ENCODE measurements at places on chromosomes 2 and 18. TPM values are rescaled to one million over a fixed set of nuclear protein-coding genes. Genes with fewer than 3 reads are reported as not detected.

KLHL30 gene
- total RNA-seq, result 0.04 TPM

ANTXR1 gene
- total RNA-seq, result 4.1 TPM

CFAP53 gene
- total RNA-seq, result 0.17 TPM

DSG2 gene
- total RNA-seq, result 25.5 TPM

AMER3 gene
- not detected for total RNA-seq

CTLA4 gene
- total RNA-seq, result not detected

CNGA3 gene
- total RNA-seq, result not detected

CXCR4 gene
- total RNA-seq, result 1.8 TPM

DNA sequence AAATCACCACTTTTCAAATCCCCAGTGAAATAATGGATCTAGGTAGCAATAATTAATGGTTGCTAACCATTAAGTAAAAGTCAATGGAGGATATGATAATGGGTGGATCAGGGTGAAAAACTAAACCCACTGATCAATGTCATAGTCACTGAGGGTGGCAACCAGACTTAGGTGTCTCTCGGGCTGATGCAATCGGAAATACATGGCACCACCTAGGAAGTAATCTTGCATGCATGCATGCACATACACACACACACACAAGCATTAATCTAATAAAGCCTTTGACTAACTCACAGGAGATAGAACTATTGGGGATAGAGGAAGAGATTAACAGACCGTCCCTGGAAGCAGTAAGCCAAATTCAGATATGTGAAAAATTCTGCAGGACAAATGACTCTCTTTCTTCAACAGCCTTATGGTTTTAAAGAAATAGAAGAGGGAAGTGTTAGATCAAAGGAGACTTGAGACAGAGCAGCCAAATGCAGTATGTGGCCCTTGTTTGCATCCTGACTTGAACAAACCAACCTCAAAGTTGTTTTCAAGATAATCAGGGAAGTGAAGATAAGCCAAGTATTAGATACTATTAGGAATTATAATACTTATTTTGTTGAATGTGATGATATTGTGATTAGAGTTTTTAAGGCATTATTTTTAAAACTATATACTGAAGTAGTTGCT, 186.0 kb upstream of the RMP24 start:
- DNase-seq, result no peak

DNA sequence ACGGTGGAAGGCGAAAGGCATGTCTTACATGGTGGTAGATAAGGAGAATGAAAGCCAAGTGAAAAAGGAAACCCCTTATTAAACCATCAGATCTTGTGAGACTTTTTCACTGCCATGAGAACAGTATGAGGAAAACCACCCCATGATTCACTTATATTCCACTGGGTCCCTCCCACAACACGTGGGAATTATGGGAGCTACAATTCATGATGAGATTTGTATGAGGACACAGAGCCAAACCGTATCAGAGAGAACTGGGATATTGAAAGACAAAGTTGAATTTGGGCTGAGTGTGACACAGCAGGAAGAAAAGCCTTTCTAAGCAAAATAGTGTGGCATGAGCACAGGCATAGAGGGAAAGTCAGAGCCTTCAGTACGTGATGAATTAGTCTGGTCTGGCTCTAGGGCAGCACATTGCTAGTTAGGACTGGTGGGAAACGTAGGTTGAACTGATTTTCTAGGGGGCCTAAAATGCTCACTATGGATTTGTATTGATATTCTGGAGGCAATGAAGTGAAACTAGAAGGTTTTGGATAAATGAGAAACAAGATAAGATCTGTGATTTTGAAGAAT, 84.8 kb upstream of the RND3 start:
- DNase-seq, result no peak

DNA sequence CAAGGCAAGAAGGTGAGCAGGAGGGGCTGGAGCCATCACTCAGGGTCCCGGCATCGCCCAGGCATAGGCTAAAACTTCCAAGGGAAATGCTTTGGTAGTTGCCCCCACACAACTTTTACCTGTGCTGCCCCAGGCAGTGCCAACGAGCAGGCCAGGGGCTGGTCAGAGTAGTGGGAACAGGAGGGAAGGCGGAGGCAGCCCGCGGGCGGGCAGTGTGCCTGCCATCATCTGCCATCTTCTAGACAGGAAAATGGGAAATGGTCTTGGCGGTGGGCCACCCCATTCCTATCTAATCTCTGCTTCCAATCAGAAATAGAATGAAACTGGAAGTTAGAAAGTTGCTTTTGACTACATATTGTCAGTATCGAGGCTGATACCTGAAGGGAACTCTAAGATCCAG, 26.0 kb upstream of the LYPD6B start:
- no peak for DNase-seq

- DNase-seq, result no peak
Observed at GRCh38 chr2:147231607-147232006, 613.2 kb upstream of the ACVR2A start.

DNA sequence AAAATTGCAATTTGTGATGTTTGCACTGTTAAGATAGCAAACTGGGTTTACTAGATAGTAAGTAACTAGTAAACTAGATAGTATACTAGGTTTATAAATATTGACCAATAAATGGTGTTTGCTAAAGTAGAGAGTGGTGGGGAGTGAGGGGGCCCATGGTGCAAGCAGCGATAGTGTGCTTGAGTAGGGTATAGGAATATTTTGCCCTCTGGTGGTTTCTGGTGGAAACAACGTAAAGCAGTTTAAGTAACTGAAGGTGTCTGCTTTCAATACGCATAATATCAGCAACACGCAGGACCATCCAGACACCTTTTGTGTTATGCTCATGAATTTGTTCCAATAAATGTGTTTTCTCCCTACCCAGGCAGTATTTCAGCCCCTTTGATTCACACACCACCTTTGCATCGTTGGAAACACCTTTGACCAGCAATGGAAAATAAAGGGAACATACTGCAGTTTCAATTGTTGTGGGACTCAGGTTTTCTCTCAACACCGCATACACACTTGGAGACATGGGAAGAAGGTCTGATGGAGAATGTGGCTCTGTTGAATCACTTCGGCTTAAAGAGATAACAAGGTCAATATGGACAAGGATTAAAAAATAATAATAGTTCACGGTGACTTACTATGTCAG, 16.7 kb upstream of the STAT1 start:
- DNase-seq, result no peak

GRCh38 chr2:168635065-168635577, 167.3 kb upstream of the NOSTRIN start:
- no peak for DNase-seq

DNA sequence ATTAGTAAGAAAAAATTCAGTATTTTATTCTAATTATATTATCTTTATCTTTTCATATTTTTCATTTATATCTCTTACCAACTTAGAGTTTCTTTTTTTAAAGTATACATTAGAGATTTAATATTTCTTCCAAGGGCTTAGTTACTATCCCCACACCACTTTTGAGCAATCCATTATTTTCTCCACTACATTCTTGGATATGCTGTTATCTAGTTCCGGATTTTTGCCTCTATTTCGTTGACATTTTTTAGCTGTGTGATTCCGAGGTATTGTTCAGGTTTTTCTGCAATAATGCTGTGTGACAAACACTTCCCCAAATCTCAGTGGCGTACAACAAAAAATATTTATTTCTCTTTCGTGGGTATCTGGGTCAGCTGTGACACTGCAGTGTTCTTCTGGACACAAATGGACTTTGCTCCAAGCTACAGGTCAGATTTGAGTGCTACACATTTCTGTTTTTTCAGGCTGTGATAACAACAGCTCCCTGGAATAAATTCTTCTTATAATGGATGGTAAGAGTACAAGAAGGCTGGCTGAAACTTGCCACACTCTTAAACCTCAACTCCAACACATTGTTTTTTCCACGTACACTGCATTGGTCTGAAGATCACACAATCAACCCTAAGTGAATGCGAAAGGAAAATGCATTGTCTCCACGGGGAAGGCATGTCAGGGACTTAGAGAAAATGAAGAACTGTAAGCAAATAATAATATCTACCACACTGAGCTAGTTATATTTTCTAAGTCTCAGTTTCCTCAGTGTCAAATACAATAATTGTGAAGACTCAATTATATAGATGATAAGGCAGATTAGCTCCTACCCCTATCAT, 50.9 kb upstream of the PSMD14 start:
- DNase-seq, result peak; percentile 58

DNA sequence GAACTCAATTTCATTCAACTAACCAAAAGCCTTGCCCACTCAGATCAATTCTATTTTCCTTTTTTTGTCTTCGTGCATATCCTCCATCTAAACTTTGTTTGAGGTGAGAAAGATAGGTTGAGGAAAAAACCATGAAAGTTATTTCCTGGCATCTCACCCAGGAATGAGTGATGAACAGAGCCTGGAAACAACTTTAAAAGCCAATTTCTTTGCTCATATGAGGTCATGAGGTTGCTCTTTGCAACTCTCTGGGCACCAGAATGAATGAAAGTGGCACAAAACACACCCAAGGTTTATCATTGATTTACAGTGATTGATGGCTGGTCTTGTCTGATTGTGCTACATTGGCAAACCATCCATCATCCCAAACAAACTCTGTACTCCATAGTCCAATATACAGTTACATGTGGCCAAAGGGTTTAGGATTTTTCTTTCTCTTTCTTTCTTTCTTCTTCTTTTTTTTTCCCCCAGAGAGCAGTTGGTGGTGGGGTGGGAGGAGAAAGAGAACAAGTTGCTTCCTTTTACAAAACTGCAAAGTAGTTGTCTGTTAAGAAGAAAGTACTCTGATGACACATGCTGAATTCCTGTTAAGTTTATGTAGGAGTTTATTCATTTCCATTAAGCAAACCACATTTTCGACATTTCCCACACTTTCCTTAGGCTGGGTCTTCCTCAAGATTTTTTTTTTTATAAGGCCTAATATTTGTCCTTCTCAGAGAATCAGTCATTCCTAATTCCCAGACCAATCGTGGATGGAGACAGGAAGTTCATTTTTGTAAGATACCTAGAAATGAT, 575.9 kb upstream of the ZEB2 start:
- no peak for DNase-seq

GRCh38 chr2:37692711-37693110, 21.3 kb upstream of the CDC42EP3 start:
- no peak for DNase-seq

- DNase-seq, result peak; percentile 42
Observed at GRCh38 chr2:241011751-241012510, 13.5 kb downstream of the SNED1 start.

DNA sequence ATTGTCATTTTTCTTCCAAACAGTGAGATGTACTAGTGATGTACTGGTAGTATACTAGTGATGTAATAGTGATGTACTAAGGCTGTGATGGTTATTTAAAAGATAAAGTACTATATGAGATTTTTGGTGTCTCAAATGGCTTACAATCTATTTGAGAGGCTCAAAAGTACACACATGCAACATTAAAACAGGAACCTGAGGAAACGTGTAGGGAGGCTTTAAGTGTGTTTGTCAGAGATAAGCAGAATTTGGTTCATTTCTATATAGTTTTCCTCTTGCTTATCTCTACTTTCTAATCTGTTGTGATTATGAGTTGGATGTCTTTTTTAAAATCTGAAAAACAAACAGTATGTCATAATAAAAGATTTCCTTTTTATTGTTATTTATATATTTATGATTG, 100.9 kb upstream of the SERTAD2 start:
- DNase-seq, result no peak

DNA sequence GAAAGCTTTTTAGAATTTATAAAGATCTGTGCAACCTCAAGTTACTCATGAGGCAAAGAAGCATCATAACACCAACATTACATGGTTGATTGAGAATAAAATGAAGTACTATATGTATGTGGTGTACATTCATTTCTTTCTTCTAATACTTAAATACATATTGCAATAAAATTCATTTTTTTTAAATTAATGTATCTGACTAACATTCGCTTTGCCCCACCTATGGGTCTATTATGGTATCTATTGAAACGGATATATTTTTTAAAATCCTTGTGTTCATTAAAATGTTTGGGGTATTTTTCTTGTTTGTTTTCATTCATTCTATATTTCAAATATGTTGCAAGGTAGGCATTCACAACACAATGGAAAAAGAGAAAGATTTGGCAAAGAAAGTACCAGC, 237.5 kb downstream of the DSEL start:
- DNase-seq, result no peak

DNA sequence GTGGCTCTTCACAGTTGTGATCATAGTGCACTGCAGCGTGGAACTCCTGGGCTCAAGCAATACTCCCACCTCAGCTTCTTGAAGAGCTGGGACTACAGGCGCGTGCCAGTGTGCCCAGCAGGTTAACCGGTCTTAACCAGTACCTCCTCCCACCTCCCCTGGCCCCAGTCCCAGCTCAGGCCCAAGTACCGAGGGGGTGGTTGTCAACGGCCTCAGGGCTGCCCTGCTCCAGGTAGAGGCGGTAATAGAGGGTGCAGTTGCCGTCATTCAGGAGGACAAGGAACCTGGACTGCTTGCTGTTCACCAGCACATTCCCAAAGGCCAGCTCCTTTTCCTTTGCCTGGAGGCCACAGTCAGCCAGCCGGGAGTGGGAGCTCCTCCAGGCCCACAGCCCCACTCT, 19.7 kb downstream of the CFAP65 start:
- no peak for DNase-seq
